Activated CD8-positive, alpha-beta T cell treated with anti-CD3 and anti-CD28 coated beads, Interleukin-2, amount 10 ng/mL, durations not matched to agents 7 days and 5 days (primary cell): ENCODE measurements at places on chromosomes 1 and 21. TPM values are rescaled to one million over a fixed set of nuclear protein-coding genes. Genes with fewer than 3 reads are reported as not detected.

DNA sequence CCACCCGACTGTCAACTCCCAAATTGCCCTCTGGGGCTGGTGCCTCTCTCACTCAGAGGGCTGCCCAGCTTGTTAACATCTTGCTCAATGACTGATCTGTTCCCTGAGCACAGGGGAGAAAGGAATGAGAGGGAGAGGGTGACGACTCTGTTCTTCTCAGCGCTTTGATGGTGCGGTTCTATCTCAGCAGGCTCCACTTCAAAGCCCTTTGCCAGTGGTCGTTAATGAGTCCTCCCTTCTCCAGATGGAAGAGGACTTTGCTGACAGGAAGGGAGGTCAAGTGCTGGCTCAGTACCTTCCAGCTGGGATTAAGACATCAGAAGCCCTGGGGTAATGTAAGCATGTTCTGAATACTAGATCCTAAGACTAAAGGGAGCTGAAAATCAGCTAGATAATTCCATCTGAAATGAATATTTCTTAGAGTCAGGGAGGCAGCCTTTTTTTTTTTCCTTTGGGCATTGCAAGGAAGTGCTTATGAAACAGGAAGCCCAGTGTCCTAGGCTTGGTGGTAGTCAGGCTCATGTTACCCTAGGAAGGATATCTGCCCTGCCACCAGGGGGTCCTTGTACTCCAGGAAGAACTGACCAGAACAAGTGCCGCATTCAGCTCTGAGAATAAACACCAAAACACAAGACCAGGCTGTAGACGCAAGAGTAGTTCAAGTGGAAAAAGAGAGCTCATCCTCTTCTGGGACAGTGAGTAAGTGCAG is 4.7 kb downstream of the FMOD start:
- no peak for DNase-seq

DNA sequence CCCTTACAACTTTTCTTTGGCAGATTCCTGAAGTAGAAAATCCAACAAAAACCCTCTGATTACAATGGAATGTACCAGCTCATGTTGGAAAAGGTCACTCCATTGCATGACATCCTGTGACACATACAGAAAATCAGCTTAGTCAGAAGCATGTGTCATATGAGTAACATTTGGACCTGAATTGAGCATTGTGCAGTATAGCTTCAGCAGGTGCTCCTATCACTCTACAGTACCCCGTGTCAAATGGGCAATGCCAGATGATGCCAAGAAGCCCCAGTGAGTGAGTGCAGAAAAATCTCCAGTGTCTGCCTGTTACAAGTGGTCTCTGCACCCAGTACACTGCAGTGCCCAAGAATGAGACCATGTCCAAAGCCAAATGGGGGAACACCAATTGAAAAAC is 129.7 kb upstream of the RUNX1 start:
- DNase-seq = no peak

GRCh38 chr1:172286629-172287076 is 133.8 kb upstream of the C1orf105 start:
- DNase-seq = no peak

DNA sequence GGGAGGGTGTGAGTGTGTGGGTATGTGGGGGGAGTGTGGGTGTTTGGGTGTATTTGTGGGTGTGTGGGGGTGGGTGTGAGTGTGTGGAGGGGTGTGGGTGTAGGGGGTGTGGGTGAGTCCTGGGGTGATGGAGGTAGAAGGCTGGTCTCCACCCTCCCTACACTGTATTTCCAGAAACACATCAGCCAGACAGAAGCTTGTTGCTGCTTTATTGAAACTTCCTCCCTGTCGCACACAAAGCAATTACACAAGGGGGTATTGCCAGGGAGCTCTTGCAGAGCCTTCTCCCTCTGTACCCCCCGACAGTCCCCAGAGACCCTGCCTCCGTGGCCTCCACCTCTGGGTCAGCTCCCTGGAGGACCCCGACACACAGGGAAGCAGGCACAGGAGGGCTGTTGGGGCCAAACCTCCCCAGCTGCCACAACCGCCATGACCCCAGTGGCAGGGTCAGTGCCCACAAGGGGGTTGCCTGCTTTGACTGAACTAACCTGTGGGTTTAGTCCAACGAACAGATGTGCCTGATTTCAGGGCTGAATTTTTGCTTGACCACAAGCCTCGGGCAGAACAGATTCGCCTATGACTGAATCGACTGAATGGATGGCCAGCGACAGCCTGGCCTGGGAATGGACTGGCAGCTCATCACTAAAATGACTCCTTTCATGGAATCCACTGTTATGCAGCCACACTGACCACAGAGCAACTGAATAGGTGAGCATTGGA is 9.1 kb upstream of the MATN1 start:
- no peak for DNase-seq

DNA sequence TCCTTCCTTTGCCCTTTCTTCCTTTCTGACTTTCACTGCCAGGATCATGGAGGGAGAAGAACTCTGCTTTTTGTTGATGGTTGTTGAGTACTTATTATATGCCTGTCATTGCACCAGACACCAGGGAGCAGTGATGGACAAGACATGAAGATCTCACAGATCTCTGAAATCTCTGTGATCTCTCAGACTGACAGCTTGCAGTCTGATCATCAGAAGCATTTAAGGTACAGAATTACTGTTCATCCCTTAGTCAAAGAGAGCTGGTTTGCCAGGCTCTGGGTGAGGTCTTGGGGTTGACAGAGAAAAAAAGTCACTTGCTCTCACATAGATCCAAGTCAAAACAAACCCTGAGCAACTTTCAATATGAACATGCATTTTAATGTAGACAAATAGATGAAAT is 299.5 kb upstream of the FMN2 start:
- DNase-seq = no peak

- DNase-seq = peak; percentile 71
Measured at GRCh38 chr1:204493984-204494280, 673 bp downstream of the PIK3C2B start.

DNA sequence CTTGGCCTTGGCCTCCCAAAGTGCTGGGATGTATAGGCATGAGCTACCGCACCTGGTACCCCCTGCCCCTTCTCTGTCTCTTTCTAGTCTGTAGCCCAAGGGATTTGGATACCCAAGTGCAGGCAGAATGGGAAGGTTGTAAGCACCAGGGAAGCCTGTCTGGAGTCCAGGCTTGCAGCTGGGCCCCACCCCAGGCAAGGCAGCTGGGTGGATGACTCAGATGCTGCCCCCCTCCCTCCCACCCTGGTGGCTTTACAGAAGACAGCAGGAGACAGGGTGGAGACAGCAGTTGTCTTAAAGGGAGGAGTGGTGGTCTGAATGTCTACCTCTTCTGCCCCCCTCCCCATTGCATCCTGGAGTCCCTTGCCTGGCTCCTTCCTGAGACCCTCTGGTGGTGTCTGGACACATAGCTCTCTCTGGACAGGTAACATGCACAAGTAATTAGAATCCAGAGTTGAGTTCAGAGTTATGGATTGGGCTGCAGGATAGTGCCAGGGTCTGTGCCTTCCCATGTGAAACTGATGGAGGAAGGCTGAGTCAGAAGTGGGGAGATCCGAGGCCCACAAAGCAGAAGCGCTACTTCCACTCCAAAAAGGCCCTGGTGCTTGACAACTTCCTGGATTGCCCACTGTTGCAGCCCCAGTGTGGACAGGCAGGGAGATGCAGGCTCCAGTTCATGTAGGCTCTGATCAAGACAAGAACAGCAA is 5.1 kb downstream of the LMNA start:
- no peak for DNase-seq

- DNase-seq = no peak
Measured at GRCh38 chr21:32136546-32136945, 142.3 kb downstream of the MIS18A start.

- DNase-seq = no peak
Measured at GRCh38 chr1:186500804-186501203, 39.9 kb upstream of the PDC start.

GRCh38 chr1:221672965-221673364 is 68.9 kb downstream of the DUSP10 start:
- no peak for DNase-seq

DNA sequence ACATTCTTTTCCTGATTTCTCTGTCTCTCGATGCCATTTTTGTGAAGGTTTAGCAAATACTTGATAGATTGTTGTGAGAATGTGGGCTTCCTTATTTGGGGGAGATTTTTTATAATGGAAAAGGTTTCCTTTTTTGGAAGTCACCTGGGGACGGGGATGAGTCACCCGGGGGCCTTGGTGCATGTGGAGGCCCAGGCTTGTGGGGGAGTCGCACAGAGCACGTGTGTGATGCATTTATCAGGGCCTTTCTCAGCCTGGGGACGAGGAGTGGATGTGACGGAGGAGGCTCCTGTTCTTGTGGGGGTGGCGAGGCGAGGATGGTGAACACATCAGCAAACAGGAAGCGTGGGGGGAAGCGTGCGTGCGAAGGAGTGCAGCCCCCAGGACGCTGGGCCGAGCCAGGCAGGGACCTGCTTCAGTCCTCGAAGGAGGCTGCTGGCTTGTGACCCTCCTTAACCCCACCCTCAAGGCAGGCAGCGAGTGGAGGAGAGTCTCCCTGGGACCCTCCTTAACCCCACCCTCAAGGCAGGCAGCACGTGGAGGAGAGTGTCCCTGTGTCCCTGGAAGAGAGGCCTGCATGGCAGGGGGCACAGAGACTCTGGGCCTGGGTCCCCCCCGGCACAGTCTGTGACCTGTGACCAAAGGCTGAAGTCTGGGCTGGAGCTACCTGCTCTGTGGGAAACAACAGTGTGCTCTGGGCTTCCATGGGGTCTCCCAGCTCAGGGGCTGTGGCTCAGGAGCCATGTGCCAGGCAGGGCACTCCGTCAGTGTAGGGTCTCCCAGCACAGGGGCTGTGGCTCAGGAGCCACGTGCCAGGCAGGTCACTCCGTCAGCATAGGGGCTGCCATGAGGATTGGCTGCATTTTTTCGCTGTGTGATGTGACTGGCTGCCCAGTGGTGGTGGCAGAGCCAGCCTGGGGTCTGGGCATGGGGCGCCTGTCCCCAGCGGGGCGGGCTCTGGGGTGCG is 57.2 kb downstream of the AGPAT3 start:
- DNase-seq = peak; percentile 77

- no peak for DNase-seq
Measured at GRCh38 chr1:29169976-29170375, 11.7 kb downstream of the SRSF4 start.

- no peak for DNase-seq
Measured at GRCh38 chr1:18693256-18694098, 62.8 kb downstream of the PAX7 start.

GRCh38 chr1:6471086-6471969 is 5.4 kb upstream of the TNFRSF25 start:
- no peak for DNase-seq

GRCh38 chr1:89254658-89255287 is 17.9 kb downstream of the GBP5 start:
- DNase-seq = no peak

- DNase-seq = peak; percentile 58
Measured at GRCh38 chr1:150268340-150268704, 494 bp downstream of the APH1A start.

DNA sequence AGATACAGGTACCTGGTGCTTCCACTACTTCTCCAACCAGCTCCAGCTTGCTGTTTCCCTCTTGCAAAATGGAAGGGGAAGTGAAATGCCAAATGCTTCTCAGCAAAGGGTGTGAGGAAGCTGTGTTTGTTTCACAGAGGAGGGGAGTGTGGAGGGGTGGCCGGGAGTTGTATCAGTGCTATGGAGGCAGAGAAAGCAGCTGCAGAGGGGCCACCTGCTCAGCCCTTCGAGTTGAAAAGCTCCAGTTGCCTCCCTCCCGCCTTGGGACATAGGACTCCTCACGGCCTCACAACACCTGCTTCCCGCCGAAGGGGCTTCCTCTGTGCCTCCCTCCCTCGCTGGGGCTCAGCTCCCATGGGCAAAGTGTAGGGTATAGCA is 12.1 kb upstream of the LINGO4 start:
- DNase-seq = no peak

DNA sequence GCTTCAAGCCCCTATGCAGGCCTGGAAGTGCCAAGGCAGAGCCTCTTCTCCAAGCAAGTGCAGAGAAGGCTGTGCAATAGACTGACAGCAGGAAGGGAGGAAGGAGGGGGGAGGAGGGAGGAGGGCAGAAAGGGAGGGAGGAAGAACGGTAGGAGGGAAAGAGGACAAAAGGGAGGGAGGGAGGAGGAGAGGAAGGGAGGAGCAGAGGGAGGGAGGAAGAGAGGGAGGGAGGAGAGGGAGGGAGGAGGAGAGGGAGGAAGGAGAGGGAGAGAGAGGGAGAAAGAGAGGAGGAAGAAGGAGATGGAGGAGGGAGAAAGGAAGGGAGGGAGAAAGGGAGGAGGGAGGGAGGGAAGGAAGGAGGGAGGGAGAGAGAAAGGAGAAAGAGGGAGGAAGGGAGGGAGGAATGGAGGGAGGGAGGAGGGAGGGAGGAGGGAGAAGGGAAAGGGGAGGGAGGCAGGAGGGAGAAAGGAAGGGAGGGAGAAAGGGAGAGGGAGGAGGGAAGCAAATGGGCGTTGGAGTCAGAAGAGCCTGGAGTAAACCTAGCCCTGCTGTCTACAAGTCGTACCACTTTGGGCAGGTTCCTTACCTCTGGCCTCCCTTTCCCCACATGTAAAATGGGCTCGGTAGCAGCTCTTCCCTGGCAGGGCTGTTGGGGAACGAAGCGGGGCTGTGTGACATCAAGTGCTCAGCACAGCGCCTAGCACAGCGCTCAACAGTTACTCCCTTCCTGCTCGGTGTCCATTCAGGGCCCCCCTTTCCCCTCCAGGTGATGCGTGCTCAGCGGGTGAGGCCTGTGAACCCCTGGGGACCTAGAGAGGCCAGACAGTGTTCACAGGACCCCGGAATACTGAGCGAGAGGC is 244.6 kb downstream of the NPHP4 start:
- DNase-seq = no peak

GRCh38 chr1:165942062-165942461 is 114.6 kb downstream of the UCK2 start:
- DNase-seq = no peak

GRCh38 chr1:72724951-72725861 is 442.9 kb upstream of the NEGR1 start:
- no peak for DNase-seq

DNA sequence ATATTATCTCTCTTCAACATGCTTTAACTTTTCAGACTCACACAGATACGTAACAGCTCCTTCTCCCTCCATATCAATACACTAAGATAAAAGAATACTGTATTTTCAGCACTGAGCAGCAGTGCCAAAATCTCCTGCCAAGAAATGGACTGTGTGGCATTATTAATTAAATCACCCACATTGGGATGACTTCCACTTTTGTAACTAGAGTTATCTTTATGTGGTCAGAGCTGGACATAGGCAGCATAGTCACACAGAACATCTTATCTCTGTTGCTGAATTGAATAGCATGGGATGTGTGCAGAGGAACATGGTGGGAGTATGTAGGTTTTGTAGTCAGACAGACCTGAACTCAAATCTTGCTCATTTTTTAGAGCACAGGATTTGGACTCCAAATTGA is 41.4 kb upstream of the CACYBP start:
- DNase-seq = no peak

The SPATA46 gene
- total RNA-seq = not detected

The KRTAP7-1 gene
- not detected for total RNA-seq

The PSMD4 gene
- 194 TPM for total RNA-seq

The SLX9 gene
- 60.4 TPM for total RNA-seq

The TNFRSF8 gene
- total RNA-seq = 0.95 TPM

The SHISA4 gene
- not detected for total RNA-seq

The CSF3R gene
- total RNA-seq = 0.05 TPM

The SYT14 gene
- not detected for total RNA-seq
